ENCODE measurements at places on chromosomes 7 and 10. TPM values are rescaled to one million over a fixed set of nuclear protein-coding genes. Genes with fewer than 3 reads are reported as not detected.

DNA sequence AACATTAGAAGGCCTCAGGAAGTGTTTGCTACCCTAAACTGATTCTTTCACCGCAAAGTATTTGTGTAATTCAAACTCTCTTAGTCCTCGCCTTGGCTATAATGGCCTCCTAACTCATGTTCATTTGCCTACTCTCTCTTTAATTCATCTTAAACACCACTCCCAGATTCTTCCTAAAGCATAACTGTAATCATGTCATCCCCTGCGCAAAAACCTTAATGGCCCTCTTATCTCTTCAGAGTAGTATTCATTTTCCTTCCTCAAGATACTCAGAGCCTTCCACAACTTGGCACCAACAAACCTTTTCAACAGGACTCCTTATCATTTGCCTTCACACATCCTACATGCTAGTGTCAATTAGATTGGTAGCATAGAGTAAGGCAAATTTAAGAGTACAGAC lies 42.9 kb downstream of the CSTF2T start:
- DNase-seq = no peak

- DNase-seq = peak; percentile 44
Measured at GRCh38 chr10:97321032-97321803, 2.1 kb downstream of the FRAT1 start.

GRCh38 chr7:137690635-137691034 lies 156.1 kb downstream of the DGKI start:
- DNase-seq = no peak

DNA sequence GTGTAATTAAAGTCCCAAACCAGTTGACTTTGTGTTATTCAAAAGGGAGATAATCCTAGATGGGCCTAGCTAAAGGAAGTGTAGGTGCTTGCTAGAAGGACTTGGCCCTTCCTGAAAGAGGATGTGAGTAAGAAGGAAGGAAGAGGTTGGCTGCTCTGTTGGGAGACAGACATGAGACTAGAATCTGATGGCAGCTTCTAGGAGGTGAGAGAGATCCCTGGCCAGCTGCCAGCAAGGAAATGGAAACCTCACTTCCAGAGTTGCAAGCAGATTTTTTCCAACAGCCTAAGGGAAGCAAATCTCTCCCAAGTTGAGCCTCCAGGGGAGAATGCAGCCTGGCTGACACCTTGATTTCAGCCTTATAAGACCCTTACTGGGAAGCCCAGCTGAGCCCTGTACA lies 368.4 kb upstream of the ZMIZ1 start:
- DNase-seq = peak; percentile 78

The GOLGA7B gene
- total RNA-seq = 2.4 TPM

GRCh38 chr10:44295644-44296241 lies 89.2 kb downstream of the CXCL12 start:
- no peak for DNase-seq

GRCh38 chr7:139829025-139829774 lies at the start of gene TBXAS1:
Gene TBXAS1 (plus strand): TSS chr7:139829264. CDS start chr7:139829391, 127 bp downstream.
- DNase-seq = no peak

The LIPJ gene
- total RNA-seq = not detected

DNA sequence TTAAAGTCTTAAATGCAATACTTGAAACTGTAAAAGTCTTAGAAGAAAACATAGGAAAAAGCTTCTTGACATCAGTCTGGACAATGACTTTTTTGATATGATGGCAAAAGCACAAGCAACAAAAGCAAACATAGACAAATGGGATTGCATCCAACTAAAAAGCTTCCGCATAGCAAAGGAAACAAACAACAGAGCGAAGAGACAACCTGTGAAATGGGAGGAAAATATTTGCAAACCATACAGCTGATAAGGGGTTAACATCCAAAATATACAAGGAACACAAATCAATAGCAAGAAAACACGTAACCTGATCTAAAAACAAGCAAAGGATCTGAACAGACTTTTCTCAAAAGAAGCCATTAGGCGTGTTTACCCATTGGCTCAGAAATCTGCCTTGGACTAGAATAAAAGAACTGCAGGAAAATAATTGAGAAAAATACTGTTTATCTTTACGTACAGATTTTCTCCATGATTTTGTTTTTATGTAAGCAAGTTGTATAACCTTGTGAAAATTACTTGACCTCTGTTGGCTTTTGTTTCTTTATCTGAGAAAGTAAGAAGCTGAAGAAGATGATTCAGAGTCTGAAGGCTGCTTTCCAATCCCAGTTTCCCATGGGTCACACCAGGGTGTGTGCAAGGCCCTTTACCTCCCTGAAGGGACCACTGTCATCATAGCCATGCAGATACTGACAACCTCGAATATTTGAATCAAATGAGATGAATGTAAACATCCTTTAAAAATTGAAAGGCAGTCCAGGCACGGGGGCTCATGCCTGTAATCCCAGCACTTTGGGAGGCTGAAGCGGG lies 99.1 kb upstream of the LANCL2 start:
- no peak for DNase-seq

DNA sequence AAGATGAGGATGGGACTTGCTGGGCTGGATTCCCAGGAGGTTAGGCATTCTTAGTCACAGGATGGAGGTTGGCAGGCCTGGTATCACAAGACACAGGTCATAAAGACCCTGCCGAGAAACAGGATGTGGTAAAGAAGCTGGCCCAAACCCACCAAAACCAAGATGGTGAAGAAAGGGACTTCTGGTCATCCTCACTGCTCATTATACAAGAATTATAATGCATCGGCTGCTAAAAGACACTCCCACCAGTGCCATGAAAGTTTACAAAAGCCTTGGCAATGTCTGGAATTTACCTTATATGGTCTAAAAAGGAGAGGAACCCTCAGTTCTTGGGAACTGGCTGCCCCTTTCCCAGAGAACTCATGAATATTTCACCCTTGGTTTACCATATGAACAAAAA lies 345.5 kb upstream of the POM121L12 start:
- DNase-seq = no peak

- DNase-seq = no peak
Measured at GRCh38 chr10:84494849-84495180, 166.4 kb downstream of the CCSER2 start.

The BLNK gene
- 1.2 TPM for total RNA-seq

GRCh38 chr10:115171392-115171960 lies 78.3 kb downstream of the ATRNL1 start:
- DNase-seq = no peak

GRCh38 chr10:126042354-126042753 lies 146.0 kb downstream of the FANK1 start:
- DNase-seq = no peak

GRCh38 chr10:15624401-15625196 lies 95.1 kb downstream of the ITGA8 start:
- no peak for DNase-seq

GRCh38 chr7:49852619-49853462 lies 79.4 kb downstream of the VWC2 start:
- peak; percentile 33 for DNase-seq

- no peak for DNase-seq
Measured at GRCh38 chr10:2873769-2874168, 193.6 kb upstream of the PFKP start.

- DNase-seq = no peak
Measured at GRCh38 chr10:103812004-103812403, 43.4 kb downstream of the SH3PXD2A start.

The GJD4 gene
- total RNA-seq = not detected

GRCh38 chr7:101457001-101457750 lies 94.5 kb downstream of the COL26A1 start:
- DNase-seq = no peak

DNA sequence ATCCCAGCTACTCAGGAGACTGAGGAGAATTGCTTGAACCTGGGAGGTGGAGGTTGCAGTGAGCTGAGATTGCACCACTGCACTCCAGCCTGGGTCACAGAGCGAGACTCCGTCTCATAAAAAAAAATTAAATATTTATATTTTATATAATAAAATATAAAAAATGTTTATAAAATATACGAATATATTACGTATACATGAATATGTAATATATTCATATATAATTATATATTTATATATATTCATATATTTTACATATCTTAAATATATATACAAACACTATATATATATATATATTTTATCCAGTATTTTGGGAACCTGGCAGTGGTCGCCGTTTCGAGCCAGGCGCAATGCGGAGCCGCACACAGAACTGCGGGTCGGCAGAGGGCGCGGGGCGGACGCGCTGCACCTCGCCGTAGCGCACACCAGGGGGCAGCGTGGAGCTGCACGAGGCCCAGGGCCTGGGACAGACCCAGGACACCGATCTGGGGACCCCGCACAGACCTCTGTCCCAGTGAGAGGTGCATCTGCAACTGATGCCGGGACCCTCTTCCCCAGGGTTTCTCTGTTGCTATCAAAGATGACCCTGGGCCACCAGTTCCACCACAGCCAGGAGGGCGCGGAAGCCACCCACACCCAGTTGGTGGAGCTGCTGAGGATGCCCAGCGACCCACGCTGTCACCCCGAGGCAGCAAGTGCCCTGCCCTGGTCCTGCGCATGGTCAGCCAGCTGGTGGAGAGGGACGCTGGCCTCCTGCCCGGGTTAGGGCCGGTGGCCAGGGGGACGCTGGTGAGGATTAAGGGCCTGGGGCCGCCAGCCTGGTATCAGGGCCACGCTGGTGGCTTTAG lies 22.7 kb downstream of the AP5Z1 start:
- DNase-seq = peak; percentile 64

The SPRN gene
- not detected for total RNA-seq

DNA sequence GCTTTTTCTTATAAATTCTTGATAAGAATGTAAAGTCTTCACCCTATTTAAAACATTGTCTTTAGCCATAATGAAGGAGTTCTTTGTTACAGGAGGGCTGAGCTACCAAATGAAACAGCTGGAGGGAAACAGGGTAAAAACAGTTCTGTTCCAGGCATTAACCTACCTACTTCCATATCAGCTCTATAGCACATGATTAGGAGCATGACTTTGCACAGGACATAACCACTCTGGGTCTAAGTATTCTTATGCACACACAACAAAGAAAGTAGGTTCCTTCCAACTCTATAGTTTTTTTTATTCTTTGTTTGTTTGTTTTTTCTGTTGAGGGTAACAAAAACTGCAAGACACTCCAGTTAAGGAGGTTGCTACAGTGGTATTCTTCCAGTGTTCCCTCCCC lies 52.7 kb downstream of the SCIN start:
- no peak for DNase-seq

The SOSTDC1 gene
- total RNA-seq = 8.0 TPM

- no peak for DNase-seq
Measured at GRCh38 chr7:49037346-49038210, 113.2 kb downstream of the CDC14C start.

GRCh38 chr10:87715552-87716347 lies 56.1 kb downstream of the PAPSS2 start:
- no peak for DNase-seq

DNA sequence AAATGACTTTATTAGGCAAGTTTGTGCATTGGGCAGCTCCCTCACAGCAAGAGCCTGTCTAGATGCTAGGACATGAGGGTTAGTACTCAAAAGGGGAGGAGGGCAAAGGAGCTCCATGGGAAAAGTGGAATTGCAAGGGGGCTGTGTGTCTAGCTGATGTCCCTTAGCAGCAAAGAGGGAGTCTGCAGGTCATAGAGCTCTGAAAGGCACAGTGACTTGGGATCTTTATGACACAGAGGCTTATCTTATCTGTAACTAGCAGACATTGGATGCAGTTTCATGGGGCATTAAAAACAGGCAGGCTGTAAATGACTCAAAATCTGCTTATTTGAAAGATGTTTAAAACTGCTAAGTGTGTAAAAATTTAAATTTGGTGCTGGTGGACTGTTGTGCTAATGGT lies 556.2 kb upstream of the FZD8 start:
- no peak for DNase-seq

- DNase-seq = no peak
Measured at GRCh38 chr7:47581804-47582763, at the start of gene TNS3. Gene TNS3 (minus strand): TSS chr7:47582111. CDS start chr7:47439636, 142,475 bp downstream.

DNA sequence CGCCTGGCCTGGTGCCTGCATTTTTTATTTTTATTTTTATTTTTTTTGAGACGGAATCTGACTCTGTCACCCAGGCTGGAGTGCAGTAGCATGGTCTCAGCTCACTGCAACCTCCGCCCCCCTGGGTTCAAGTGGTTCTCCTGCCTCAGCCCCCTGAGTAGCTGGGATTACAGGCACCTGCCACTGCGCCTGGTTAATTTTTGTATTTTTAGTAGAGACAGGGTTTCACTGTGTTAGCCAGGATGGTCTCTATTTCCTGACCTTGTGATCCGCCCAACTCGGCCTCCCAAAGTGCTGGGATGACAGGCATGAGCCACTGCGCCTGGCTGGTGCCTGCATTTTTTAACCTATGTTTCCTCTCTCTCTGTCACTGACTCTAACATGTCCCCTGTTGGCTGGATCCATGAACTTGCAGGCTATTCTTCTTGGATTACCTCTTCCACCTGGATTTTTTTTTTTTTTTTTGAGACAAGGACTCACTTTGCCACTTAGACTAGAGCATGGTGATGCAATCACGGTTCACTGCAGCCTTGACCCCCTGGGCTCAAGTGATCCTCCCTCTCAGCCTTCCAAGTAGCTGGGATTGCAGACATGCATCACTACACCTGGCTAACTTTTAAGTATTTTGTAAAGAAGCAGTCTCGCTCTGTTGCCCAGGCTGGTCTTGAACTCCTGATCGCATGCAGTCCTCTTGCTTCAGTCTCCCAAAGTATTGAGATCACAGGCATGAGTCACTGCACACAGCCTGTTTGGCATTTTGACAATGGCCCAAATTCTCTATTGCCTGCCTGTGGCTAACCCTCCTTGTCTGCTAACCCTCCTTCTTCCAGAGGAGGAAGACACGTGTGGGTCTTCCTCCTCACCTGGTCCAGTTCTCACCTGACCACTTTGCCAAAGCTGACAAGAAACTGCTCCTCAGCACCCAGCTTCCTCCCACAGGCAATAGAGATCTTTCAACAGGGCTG lies 23.0 kb upstream of the PRPF18 start:
- DNase-seq = no peak

DNA sequence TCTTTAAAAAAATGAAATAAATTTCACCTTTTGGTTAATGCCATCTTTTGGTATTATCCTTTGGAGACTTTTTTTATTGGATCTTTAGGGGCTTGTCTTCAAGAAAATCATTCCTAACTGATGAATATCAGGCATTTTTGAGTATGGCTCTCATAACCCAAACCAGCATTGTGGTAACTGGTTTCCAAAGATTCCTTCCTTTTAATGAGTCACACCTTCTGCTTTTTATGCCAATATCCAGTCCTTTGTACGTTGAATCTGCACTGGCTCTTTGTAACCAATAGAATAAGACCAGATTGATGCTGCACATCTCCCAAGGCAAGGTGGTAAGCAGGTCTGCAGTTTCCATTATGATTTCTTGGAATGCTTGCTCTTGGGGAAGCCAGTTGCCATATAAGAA lies 89.1 kb downstream of the GPR158 start:
- DNase-seq = no peak

GRCh38 chr10:122185643-122186042 lies 85.5 kb upstream of the BTBD16 start:
- no peak for DNase-seq
